Substantia nigra (tissue), 51 donors: ENCODE measurements at places on chromosomes 2 and 18.

GRCh38 chr18:71994273-71994672, 549.9 kb downstream of the CBLN2 start:
- no peak for DNase-seq

DNA sequence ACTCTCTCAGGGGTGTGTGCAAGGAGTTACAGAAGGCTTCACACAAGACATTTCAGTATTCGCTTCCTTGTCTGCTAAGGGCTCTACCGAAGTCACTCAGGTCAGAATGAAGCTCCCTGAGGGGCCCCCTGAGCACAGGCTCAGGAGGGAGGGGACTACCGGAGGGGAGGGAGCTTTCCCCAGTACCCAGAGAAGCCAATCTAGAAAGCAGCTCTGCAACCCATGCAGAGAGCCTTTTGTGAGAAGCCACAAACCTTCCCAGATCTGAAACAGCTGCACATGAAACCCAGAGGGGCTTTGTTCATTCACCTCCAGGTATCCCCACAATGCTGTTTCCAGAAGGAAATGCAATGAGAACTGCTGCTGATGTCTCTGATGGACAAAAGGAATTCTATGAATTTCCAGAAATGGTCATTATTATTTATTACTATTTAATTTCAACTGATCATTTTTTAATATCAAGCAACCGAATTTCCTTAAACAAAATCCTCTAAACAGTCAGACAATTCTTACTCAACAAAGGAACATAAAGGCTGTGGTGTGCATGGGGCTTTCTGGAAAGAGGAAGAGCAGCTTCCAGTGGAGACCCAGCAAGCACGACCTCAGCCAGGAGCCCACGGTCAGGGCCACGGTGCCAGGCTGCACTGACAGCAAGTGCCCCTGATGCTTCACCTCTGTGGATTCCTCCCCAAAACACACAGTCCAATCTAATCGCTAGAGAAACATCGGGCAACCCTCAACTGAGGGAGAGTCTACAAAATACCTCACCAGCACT, 42.0 kb downstream of the NDUFA10 start:
- DNase-seq = no peak

DNA sequence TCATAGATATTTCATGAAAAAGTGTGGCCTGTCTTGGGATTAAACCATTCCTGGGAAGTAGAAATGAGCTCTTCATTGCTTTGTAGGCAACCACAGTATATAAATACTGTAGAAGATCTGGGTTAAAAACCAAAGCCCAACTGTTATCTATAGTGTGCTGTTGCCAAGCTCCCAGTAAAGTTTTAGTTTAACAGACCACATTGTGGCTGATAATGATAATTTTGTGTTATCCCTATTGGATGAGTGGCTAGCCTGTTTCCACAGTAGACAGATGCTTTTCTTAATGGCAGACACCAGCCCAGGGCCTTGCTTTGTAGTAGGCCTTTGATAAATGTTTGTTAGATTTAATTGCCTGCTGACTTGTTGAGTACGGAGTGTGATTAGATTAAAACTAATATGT, 52.1 kb downstream of the FMNL2 start:
- DNase-seq = no peak

GRCh38 chr2:44126106-44126797, 42.4 kb upstream of the PPM1B start:
- DNase-seq = no peak

DNA sequence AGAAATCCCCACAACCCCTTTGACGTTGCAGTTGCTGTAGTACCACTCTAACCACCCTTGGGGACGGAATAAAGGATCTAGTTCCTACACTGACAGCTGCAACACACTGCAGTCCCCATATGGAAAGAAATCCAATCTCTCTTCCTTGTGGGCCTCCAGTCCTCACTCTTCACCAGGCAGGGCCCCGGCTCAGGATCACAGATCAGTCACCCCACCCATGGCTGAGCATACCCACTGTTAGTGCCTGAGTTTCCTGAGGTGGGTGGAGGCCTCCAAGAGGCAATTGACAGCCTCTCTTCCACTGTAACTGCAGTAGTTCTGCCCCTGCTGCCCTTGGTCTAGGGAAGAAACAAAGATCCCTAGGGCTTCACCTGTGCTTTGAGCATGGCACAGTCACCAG, 670.0 kb upstream of the CDH2 start:
- DNase-seq = no peak
